ENCODE measurements at places on chromosomes 7 and 10.

GRCh38 chr7:18402488-18403183 is 92.9 kb upstream of the HDAC9 start:
- DNase-seq = peak; percentile 41

GRCh38 chr10:18437486-18437885 is 213.9 kb downstream of the NSUN6 start:
- no peak for DNase-seq

DNA sequence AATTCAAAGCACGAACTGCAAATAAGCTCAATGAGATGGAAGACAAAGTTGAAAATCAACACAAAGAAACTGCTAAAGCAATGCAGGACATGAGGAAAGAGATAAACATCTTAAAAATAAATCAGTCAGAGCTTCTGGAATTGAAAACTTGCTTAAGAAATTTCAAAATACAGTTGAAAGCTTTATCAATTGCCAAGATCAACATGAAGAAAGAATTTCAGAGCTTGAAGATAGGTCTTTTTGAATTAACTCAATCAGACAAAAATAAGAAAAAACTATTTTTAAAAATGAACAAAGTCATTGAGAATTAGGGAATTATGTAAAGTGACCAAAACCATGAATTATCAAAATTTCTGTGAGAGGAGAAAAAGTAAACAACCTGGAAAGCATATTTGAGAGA is 218.1 kb downstream of the CTNNA3 start:
- no peak for DNase-seq

- DNase-seq = no peak
Observed at GRCh38 chr7:87517136-87517815, 41.8 kb upstream of the ABCB4 start.

All from astrocyte of the cerebellum (primary cell).